ENCODE measurements at places on chromosomes 5 and 9.

DNA sequence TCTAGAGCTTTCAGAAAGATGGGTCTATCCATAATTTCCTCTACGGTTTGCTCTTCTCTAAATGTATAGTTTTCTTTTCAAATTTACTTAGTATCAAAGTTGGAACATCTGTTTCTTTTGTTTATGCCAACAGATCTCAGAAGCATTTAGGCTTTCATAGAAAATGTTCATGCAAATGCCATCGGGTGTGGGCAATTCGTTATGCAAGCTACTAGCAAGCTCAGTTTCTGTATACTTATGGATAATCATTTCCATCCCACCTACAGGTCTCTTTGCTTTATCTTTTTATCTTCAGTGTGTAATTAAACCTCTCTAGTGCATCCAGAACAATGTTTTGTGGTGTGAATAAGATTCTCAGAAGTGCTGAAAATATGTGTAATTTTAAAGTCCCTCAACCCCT is 59.9 kb downstream of the NUDT12 start:
- no peak for DNase-seq

DNA sequence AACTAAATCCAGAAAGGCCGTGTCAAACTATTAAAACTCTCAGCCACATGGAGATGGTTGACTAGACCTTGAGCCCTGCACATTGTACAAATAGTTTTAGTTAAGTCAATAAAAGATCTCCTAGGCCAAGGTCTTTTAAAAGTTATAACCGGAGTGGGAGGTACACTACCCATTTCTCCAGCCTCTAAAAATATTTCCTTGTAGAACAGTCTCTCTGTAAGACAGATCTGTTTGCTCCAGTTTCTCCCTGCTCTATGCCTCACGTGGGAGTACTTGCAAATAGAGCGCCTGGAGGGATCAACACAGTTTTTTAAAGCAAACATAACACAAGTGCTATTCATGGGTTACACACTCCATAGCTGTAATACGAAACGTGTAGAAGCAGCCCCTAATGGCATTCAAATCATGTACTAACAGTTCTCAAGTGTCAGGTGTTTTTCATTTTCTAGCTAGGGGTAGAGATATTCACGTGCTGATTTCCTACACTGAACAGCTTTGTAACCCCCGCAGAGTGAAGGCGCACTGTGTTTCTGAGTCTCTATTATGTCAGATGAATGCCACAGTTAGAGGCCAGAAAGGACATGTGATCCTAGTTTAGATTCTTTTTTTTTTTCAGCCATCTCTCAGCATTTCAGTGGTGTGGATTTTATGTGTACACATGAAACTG is 703.4 kb upstream of the GRAMD2B start:
- DNase-seq, result no peak

- DNase-seq, result no peak
Measured at GRCh38 chr9:134536101-134536900, 105.3 kb upstream of the COL5A1 start.

DNA sequence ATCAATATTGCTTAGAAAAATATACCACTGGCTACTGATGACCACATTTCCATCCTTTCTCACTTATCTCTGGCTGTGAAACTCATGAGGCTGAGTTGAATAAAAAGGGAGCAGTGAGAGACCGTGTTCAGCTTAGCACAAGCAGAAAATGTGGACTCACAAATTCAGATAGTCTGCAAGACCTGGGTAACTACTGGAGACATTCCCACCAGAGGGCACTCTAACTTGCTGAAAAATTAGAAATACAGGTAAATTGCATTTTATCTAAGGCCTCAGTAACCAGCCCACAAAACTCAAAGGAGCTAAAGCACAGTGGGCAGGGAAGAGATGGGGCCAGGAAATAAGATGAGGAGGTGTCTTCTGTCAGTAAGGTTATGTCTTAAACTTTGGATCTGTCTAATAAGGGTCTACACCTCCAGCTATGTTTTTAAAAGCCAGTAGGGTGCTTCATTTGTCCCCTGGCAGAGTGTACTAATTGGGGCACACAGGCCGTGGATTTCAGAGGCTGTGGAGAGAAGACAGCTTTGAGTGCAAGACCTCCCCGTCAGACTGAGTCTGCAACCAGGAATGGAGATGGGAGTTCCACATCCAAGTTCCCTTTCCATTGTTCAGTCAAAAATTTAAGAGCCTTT is 8.7 kb upstream of the NDUFB6 start:
- peak; percentile 39 for DNase-seq

DNA sequence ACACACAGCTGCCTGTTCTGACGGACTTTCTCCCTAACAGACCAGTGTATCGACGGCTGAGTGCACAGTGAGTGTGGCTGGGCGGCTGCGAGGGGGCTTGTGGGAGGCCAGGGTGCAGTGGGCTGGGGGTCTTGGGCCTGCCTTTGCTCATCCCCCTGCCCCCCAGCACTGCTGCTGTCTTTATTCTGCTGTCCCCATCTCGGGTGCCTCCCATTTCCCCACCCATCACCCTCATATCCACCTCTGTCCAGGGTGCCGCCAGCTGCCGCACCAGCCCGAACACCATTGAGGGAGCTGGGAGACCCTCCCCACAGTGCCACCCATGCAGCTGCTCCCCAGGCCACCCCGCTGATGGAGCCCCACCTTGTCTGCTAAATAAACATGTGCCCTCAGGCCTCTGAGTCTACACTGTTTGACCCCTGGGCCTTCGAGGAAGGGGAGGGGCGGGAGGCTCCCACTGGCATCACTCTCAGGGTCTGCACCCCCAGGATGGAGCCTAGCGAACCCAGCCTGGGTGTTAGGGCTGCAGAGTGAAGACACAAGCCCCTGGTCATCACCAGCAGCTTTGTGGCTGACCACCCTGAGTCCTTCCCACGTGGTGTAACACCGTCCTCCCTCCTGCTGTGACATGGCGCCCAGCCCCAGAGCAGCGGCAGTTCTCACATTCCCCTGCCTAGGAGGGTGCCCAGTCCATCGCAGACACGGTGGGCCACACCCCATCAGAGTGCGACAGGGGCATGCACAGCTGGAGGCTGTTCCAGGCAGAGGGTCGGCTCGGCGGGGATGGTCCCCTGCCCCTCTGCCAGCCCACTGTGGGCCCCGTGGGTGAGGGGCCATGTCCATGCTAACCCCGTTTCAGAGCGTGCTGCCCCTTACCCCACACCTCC is 4.0 kb downstream of the LCN2 start:
- no peak for DNase-seq

GRCh38 chr5:168706655-168707069 is 127.5 kb upstream of the PANK3 start:
- DNase-seq, result no peak

DNA sequence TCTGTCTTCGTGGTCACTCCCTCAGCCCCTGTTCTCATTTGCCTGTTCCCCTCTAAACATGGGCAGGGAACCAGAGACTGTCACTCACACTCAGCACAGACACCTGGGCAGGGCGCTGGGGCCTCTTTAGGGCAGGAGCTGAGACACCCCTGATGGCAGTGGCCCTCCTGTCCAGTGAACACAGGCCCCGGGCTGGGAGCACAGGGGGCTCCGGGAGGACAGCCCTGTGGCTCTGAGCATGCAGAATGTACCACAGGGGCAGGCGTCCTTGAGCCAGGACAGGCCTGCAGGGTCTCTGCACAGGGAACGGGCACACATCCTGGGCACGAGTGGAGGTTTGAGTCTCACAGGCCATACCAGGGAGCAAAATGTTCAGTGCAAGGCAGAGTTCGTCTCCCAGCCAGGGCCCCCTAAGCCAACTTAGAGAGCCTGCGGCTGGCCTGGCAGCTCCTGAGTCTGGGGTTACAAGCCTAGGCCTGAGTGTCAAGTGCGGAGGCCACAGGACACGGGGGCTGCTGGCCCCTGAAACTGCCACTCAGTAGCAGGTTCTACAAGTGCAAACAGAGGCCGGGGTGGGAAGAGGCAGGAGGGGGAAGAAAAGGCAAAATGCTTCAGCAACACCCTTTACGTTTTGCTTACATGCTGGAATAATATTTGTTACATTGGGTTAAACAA is 55.9 kb upstream of the NKD2 start:
- DNase-seq, result no peak

DNA sequence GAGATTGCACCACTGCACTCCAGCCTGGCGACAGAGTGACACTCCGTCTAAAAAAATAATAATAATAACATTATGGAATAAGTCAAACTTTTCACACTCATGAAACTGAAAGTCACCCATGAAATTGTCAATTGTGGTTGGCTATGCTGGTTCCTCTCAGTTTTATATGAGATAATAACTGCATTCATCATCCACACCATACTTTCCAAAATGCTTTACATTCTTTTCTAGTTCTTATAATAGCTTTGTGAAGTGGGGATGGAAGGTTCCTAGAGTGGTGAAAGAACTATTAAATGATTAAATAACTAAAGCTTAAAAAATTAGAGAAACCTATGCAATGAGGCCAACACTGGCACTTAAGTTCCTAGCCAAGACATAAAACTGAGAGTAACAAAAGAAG is 12.6 kb upstream of the ASPN start:
- no peak for DNase-seq

DNA sequence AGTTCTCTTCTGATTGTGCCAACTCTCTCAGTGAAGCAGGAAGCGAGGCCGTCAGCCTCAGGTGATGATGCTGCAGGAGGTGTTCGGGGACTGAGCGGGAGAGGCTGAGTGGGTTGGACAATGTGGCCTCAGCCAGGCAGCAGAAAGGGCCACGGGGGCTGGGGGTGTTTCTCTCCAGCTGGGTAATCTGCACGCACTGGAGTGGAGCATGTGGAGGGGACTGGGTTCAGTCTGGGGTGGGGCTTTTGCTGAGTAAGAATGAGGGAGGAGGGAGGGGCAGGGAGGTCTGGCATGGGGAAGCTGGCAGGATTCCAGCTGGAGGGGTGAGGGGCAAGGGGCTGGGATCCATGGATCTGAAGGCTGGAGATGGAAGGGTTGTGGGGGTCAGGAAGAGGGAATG is 60.8 kb upstream of the PHYKPL start:
- no peak for DNase-seq

GRCh38 chr9:137198902-137199283 is 1.6 kb downstream of the TPRN start:
- no peak for DNase-seq

GRCh38 chr9:85055506-85056202 is 386.1 kb downstream of the NTRK2 start:
- no peak for DNase-seq

DNA sequence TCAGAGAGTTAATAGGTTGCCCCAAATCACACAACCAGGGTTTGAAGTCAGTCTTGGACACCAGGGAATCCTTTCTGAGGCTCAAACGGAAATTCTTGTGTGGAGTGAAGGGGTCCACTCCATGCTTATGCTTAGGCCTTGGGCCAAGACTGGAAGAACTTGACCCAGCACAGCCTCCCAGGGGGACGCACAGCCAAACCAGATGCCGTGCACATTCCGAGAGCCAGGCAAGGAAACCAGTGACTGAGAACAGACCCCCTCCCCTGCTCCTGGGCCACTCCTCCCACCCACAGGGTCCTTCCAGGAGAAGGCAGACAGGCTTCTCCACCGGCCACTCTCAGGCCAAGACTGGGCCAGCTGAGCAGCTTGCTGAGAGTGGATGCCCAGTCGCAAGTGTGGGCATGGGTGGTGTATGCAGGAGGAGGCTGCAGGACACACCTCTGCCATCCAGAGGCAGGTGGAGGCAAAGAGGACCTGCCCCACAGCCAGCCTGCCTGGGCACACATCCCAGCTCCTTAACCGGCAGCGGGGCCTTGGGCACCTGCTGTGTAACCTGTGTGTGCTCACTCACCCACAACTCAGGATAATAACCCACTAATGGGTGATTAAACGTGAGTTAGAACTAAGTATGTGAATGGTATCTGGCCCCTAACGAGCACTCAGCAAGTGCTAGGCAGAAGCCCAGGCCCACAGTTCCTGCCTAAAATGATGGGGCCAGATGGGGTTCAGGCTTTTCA is 38.0 kb downstream of the NIPAL4 start:
- no peak for DNase-seq

DNA sequence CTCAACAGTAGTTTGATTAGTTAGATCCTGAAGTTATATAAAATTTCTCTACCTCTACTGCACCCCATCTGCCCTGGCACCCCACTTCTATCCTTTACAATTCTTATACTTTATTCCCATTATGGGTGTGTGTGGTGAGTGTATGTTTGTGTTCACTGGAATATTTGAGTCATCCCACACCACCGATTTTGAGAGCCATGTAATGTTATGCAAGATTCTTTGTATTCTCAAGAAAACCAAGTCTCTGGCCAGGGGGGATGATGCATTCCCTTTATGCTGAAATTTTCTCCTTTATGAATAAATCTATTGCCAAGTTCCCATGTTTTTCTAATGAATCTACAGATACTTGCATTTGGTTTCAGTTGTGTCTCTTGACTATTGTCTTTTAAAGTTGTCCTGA is 266.8 kb downstream of the ARHGEF28 start:
- no peak for DNase-seq

- no peak for DNase-seq
Measured at GRCh38 chr9:130681769-130682420, 11.7 kb upstream of the EXOSC2 start.

DNA sequence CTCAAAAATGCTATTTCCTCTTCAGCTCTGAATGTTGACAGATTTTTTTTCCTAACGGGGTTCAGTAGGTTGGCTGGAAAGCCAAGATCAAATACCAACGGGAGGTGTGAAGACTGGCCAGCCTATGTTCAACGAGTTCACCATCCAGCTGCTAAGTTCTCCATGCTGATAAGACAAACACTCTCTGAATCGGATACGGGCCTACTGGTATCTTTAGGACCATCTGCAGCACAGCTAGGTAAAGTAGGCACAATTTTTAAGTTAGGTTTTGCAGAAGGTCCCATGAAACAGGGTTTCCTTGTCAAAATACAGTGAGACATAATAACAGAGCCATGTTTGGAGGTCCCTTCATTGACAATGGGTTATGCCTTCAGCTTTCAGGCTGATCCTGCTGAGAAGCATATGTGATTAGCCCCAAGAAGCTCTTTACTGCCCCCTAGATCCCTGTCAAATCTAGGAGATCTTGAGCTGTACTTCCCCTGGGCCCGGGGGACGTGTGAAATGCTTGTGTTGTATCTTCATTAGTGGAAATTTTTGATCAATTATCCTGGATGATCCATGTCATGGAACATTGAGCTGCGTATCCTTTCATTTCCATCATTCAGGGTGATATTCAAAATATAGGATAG is 60.6 kb downstream of the PGM5 start:
- DNase-seq, result peak; percentile 4

- no peak for DNase-seq
Measured at GRCh38 chr5:83133797-83134196, 56.5 kb downstream of the XRCC4 start.

DNA sequence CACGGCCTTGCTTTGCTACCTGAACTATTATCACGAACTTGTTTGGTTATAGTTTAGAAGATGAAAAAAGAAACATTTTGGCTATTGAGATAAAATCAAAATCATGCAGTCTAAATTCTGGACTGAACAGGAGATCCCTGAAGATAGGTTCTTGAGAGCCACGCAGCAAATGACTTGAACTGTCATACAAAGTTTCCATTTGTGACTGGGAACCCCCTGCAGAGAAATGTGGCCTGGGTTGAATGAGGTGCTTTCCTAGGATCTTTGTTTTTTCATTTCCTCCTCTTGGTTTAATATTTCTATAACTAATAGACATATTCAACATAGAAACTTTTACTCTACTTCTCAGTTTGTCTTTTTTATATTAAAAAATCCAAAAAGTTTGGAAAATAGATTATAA is 184.7 kb upstream of the TRPM3 start:
- DNase-seq, result no peak

GRCh38 chr9:2745560-2746380 is 28.5 kb downstream of the KCNV2 start:
- no peak for DNase-seq

GRCh38 chr5:112492291-112492690 is 73.2 kb upstream of the EPB41L4A start:
- DNase-seq, result peak; percentile 72
